Lower lobe of right lung (tissue), 2 donors: ENCODE measurements at places on chromosomes 3 and 15. TPM values are rescaled to one million over a fixed set of nuclear protein-coding genes. Genes with fewer than 3 reads are reported as not detected.

- no peak overlapping the region for H3K27ac ChIP-seq
- no peak overlapping the region for H3K4me3 ChIP-seq
- no peaks in the 10 kb centered on the region for H3K4me1 ChIP-seq
- DNase-seq: no peak
- H3K27me3 ChIP-seq: no peaks in the 10 kb centered on the region
- H3K36me3 ChIP-seq: no peaks in the 10 kb centered on the region
Measured at GRCh38 chr3:152183473-152183872, 85.3 kb upstream of the MBNL1 start.

- H3K27me3 ChIP-seq: no peaks in the 10 kb centered on the region
- DNase-seq: no peak
- H3K4me1 ChIP-seq: no peaks in the 10 kb centered on the region
- no peak overlapping the region for H3K4me3 ChIP-seq
- H3K36me3 ChIP-seq: no peaks in the 10 kb centered on the region
Measured at GRCh38 chr3:173275740-173276139, 121.8 kb upstream of the NLGN1 start.

- no peaks in the 10 kb centered on the region for H3K36me3 ChIP-seq
- no peak overlapping the region for H3K4me3 ChIP-seq
- H3K4me1 ChIP-seq: no peaks in the 10 kb centered on the region
- no peak for DNase-seq
Measured at GRCh38 chr15:87877114-87877810, 379.3 kb downstream of the NTRK3 start.

- no peak overlapping the region for H3K27ac ChIP-seq
- no peak overlapping the region for H3K4me3 ChIP-seq
- no peak for DNase-seq
- H3K36me3 ChIP-seq: no peaks in the 10 kb centered on the region
- no peaks in the 10 kb centered on the region for H3K4me1 ChIP-seq
- no peaks in the 10 kb centered on the region for H3K27me3 ChIP-seq
Measured at GRCh38 chr3:45275006-45275704, 49.1 kb upstream of the TMEM158 start.

DNA sequence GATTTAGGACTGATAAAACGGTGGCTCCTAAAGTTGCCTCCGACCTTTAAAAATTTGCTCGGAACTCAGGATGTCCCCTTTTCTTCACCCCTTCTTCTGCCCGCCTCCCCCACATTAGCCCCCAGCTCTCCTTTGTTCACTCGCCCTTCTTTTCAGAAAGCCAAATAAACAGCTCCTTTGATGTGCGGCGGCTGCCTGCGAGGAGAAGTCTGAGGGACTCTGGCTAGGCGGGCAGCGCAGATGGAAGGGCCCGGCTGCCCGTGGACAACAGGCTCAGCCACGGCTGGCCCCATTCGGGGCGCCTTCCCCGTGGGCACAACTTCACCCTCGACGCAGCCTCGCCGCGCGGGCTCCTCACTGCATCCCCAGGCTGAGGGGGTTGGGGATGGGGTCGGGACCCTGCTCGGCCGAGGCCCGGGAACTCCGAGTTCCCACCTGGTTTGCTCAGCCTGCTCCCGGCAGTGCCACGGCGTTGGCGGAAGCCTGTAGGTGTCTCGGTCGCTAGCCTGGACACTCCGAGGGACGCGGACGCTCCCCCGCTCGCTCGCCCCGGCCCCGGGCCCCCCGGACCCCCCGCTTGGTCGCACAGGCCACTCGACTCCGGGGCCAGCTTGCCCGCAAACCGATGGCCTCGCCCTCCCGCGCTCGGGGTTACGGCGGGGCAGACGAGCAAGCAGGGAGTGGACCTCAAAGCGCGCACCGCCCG is 897 bp upstream of the TLE3 start:
- H3K27ac ChIP-seq: peak overlapping the region; percentile 92
- no peaks in the 10 kb centered on the region for H3K36me3 ChIP-seq
- H3K4me3 ChIP-seq: peak overlapping the region; percentile 88
- DNase-seq: peak; percentile 70
- no peaks in the 10 kb centered on the region for H3K27me3 ChIP-seq
- H3K4me1 ChIP-seq: peaks cover 59% of the 10 kb centered on the region

GRCh38 chr3:171747223-171747920 is 62.9 kb downstream of the PLD1 start:
- H3K27ac ChIP-seq: no peak overlapping the region
- H3K4me3 ChIP-seq: no peak overlapping the region
- DNase-seq: no peak
- no peaks in the 10 kb centered on the region for H3K27me3 ChIP-seq

DNA sequence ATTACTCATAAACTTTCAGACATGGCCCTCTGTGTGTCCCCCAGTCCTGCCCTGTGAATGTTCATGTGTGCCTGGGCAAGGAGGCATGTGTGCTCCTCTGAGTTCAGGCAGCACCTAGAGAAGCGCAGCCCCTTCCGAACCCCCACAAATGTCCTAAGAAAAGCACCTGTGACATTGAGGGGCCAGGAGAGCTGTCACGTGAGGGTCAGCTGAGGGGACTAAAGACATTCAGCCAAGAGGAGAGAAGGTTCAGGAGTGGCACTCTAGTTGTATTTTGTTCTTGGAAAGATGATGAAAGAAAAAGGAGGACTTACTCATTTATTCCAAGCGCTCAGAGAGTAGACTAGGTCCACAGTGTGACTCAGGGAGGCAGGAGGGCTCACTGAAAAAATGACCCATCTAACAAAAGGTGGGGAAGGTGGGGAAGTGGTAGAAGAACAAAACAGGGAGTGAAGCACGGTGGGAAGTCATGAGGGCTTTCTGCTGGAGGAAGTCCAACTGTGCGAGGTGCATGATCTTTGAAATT is 28.1 kb upstream of the ELP6 start:
- no peak overlapping the region for H3K27ac ChIP-seq
- H3K27me3 ChIP-seq: no peaks in the 10 kb centered on the region
- H3K36me3 ChIP-seq: no peaks in the 10 kb centered on the region
- H3K4me1 ChIP-seq: no peaks in the 10 kb centered on the region

DNA sequence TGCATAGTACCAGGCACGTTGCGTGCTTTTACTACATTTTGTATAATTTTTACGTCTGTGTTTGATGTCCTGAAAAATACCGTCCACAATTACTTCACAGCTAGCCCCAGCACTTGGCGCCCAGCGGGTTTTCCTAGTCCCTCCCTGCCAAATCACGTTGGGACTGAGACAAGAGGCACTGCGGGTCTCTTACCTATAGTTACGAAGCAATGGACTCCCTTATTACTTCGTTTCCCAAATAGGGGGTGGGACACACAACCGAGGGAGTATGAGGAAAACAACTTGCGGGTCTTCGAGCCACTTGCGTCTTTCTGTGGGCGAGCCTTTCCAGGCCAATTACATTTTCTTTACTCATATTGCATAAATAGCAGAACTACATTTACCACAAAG is 620 bp upstream of the CMSS1 start:
- no peaks in the 10 kb centered on the region for H3K36me3 ChIP-seq
- DNase-seq: no peak

CHAC1 gene
- total RNA-seq: 1.8 TPM

CHST13 gene
- total RNA-seq: 1.5 TPM

PLSCR2 gene
- 0.86 TPM for total RNA-seq
